Stimulated activated CD4-positive, alpha-beta T cell treated with anti-CD3 and anti-CD28 coated beads, Interleukin-1b, Interleukin-23, amount 100 ng/mL, for 24 hours (primary cell): ENCODE measurements at places on chromosomes 11 and 22.

DNA sequence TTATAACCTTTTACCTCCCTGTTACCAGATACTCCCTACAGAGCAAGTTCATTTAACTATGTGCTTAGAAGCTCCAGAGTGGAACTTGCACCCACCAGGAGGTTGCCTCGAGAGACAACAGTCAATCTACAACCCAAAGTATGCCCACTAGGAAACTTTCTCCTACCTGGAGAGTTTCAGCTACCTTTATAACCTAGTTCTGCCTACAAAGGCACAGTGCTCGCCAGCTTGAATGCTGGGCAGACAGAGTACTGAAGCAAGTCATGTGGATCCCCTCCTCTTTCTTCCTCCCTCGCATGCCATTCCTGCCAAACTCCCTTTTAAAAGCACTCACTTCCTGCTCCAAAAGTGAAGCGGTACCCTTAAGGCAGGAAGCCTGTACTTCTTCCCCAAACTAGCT lies 258.9 kb downstream of the SWAP70 start:
- no peak for DNase-seq

GRCh38 chr11:125244166-125244565 lies 79.6 kb downstream of the PKNOX2 start:
- no peak for DNase-seq

- DNase-seq = no peak
Observed at GRCh38 chr11:91350931-91351330, 873.7 kb upstream of the FAT3 start.

DNA sequence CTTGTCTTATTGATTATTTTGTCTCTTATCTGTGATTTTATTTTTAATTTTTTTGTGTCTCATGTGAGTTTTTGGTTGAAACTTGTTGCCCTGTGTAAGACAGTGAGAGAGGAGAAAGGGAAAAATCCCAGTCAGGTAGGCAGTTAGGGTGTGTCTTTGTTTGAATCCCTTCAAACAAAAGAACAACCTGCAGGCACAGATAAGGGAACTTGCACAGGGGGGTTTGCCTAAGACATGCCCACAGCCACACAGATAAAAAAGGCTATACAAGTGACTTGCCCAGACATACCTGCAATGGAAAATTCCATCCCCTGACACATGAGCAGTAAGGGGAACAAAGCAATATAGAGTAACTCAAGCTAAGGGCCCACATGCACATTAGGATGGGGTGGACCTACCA lies 127.8 kb upstream of the PLET1 start:
- no peak for DNase-seq

DNA sequence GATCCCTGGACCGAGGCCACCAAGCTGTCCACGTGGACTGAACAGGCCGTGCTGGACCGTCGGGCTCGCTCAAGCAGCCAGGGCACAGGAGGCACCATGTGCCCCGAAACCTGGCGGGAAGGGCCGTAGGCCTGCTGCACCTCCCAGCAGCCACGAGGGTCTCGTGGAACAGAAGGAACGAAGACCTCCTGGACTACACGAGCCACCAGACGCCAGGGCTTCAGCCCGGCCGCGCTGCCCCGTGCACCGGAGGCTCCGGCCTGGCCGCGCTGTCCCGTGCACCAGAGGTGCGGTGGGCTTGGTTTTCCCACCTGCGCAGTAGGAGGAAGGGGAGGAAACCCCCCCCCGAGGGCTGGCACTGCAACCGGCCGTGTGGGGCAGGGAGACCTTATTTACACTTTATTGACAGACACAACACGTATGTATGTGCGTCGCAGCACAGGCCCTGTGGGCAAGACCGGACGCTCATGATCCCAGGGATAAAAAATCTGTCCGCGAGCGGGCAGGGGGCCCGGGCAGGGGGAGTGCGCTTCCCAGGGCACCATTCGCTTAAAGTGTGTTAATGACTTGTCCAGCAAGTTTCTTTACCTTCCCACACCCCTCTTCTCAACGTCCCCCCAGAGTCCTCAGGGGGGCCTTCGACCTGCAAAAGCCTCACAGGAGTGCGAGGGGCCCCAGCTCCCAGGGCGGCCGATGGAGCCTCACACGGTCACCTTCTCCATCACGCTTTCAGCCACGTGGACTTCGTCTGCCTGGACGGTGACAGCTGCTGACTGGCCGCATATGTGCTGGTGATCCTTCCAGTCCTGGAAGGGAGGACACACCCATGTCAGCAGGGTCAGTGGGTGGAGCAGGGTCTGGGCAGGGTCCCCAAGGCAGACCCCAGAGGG lies 7.0 kb downstream of the DRD4 start:
- no peak for DNase-seq
